Fibroblast of mammary gland (primary cell): ENCODE measurements at places on chromosomes 11 and 22.

- DNase-seq: no peak
These were observed 35.4 kb downstream of the SLN start for GRCh38 chr11:107676336-107677057.

GRCh38 chr22:39666926-39667325, 96.4 kb downstream of the CACNA1I start:
- DNase-seq: no peak

GRCh38 chr22:42617155-42617983, 2.7 kb upstream of the POLDIP3 start:
- DNase-seq: no peak

GRCh38 chr22:48595511-48595905, 1232.2 kb downstream of the BRD1 start:
- DNase-seq: no peak
